ENCODE measurements at places on chromosomes 1 and 21.

- DNase-seq = no peak
Measured at GRCh38 chr21:42262831-42263231, 43.9 kb downstream of the ABCG1 start.

- DNase-seq = peak; percentile 46
Measured at GRCh38 chr1:19648689-19649088, 4.6 kb downstream of the NBL1 start.

- no peak for DNase-seq
Measured at GRCh38 chr21:42362700-42363099, 3.6 kb downstream of the TFF1 start.

- no peak for DNase-seq
Measured at GRCh38 chr21:37208741-37209225, 58.4 kb downstream of the VPS26C start.

- no peak for DNase-seq
Measured at GRCh38 chr1:205356440-205357139, at the start of gene KLHDC8A. Gene KLHDC8A (minus strand): TSS chr1:205356922. CDS start chr1:205343604, 13,318 bp downstream.

GRCh38 chr1:235644693-235645305, 4.8 kb downstream of the GNG4 start:
- DNase-seq = no peak

DNA sequence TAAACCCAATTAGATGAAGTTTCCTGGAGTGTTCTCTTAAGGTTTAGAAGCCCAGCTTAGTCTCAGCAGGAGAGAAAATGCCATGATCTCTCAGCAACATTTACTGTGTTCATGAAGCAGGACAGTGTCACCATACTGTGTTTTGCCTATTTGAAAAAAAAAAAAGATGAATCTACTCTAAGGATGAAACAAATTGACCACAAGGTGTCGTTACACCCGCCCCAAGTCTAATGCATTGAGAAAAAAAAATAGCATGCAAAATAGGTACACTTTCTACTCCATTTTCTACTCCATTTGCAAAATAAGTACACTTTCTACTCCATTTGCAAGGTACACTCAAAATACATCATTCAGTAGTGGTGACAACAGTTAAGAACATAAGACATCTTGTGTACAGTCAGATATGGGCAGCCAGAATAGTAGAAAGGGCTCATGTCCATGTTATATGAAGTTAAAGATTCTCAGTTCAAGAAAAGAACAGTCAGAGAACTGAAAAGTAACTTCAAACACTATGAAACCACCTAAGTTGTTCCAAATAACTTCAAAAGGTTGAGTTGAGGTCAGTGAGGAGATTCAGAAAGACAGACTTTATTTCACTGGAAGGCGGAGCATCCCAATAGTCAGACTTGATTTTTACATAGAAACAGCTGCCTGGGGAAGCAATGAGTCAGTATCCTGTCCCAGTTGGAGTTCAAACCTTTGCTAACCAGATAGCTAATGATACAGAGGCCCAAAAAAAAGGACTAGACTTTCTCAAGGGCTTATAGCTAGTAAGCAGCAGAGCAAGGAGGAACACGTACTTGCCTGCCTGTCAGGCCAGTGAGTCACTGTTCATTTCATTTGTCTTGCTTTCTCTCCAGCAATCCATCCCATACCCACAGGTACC, 13.3 kb downstream of the PLPPR5 start:
- DNase-seq = peak; percentile 63

GRCh38 chr1:240245629-240246020, 153.9 kb downstream of the FMN2 start:
- DNase-seq = peak; percentile 54

- no peak for DNase-seq
Measured at GRCh38 chr1:54323324-54323739, 82.9 kb downstream of the SSBP3 start.

DNA sequence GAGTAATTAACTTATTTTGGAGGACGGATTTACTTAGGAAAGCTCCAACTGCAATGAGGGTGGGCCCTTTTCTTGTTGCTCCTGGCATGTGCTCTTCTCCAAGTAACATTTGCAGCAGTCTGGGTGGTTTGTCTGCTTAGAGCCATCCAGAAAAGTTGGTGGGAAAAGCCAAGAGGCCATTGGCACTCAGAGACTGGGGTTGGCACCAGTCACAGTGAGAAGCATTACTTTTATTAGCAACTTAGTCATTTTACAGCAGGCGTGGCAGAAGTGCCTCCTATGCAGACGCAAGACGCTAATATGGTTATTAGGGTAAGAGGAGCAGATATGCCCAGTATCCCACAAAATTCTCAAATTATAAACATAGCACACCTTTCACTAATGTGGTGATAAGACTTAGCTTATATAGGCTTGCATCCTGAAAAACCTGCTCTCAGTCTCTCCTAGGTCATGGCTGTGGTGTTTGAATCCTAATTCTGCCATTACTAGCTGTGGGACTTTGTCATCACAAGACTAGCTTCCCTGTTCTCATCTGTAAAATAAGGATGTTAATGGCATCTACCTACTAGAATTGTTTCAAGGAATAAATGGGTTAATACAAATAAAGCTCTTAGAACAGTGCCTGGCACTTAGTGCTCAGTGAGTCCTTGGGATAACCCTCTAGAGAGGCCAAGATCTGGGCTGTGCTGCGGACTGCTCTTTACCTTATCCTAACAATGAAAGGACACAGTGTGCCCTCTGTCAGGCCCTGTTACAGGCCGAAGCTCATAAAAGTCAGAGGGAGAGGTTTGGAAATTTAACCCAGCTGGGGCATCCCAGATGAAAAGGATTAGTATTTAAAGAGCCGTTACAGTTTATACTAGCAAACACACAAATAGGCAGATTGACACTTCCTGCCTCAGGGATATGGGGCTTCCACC, 154.6 kb downstream of the ROR1 start:
- DNase-seq = no peak

- no peak for DNase-seq
Measured at GRCh38 chr1:18955131-18955440, 1.4 kb downstream of the IFFO2 start.

GRCh38 chr21:36654796-36655325, 44.1 kb upstream of the SIM2 start:
- no peak for DNase-seq

- DNase-seq = no peak
Measured at GRCh38 chr1:36163426-36163825, 7.5 kb downstream of the MAP7D1 start.

- no peak for DNase-seq
Measured at GRCh38 chr1:236685205-236685916, 938 bp upstream of the ACTN2 start.

GRCh38 chr1:43947061-43947873, 517 bp downstream of the IPO13 start:
- DNase-seq = no peak

- peak; percentile 70 for DNase-seq
Measured at GRCh38 chr1:85200463-85201339, at the start of gene SYDE2. Gene SYDE2 (minus strand): TSS chr1:85201016. CDS start chr1:85200996, 20 bp downstream.

DNA sequence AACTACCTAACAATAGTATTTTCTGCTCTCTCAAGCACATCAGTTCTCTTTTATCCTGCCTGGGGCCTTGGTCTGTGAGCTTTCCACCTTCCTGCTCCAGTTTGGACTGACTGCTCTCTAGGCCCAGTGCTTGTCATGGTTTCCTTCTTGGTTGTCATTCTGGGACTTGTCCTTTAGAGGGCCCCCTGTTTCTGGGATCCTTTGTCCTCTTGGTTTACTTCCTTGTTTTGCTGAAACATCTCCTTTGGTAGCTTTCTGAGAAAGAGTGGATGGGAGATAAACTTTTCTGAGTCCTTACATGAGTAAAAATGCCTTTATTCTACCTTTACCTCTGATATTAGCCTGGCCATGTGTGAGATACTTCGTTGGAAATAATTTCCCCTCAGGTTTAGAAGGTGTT, 4.7 kb downstream of the SLC1A7 start:
- no peak for DNase-seq

DNA sequence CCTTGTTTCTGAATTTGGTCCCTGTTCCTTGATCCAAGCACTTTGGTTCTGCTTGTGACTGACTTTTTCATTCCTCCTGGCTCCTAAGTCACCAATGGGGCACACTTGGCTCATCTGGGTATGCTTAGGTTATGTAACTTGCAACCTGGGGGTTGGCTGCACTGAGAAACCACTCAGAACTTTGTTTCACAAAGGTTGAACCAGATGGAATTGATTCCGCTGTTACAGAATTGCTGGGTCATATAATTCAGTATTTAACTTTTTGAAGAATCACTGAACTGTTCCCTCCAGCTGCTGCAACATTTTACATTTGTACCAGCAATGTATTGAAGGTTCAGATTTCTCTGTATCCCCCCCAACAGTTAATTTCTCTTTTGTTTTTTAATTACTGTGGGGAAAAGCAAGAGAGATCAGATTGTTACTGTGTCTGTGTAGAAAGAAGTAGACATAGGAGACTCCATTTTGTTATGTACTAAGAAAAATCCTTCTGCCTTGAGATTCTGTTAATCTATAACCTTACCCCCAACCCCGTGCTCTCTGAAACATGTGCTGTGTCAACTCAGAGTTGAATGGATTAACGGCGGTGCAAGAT, 9.6 kb upstream of the NVL start:
- DNase-seq = no peak

GRCh38 chr21:36524477-36524876, 44.6 kb upstream of the CLDN14 start:
- no peak for DNase-seq

GRCh38 chr1:60162936-60163335, 89.4 kb upstream of the C1orf87 start:
- DNase-seq = no peak

- peak; percentile 98 for DNase-seq
Measured at GRCh38 chr1:17190010-17190995, 14.6 kb upstream of the PADI1 start.

GRCh38 chr1:245832771-245833527, 674.1 kb downstream of the SMYD3 start:
- DNase-seq = no peak

DNA sequence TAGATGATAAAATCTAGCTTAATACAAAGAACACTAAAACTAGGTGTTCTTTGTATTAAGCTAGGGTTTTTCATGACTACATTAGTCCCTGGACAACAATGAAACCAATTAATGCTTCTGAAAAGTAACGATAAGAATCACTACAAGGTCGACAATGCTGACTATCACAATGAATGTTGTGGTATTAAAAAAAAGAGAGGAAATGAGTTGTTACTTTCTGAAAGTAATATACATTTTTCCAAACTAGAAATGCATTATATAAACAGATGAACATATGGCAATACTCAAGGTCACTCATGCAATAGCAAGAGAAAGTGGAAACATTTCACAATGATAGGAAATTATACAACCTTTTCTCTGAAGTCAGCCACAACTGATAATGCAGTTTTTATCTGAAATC, 19.0 kb downstream of the DPH5 start:
- no peak for DNase-seq

DNA sequence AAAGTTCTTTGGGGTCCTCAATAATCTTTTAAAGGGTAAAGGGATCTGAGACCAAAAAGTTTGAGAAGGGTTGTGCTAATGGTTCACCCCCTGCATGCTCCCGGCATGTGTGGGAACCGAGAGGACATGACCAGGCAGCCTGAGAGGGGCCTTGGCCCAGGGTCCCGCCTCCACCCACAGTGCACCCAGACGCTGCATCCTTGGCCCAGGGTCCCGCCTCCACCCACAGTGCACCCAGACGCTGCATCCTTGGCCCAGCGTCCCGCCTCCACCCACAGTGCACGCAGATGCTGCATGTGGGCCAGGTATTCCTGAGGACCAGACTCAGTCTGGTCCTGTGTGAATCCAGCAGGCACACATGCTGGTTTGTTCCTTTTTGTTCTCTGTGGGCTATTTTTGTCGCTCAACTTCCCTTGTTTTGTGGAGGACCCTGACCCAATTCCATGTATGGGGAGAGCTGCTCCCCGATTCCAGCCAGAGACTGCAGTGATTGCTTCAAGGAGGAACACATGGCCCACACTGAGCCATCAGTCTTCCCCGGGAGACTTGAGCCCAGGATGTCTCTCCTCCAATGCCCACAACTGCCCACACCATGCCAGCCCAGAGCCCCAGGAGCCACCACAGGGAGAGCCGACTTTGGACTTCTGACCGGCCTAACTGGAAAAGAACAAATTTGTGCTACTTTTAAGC, 3.5 kb downstream of the NPHP4 start:
- no peak for DNase-seq

DNA sequence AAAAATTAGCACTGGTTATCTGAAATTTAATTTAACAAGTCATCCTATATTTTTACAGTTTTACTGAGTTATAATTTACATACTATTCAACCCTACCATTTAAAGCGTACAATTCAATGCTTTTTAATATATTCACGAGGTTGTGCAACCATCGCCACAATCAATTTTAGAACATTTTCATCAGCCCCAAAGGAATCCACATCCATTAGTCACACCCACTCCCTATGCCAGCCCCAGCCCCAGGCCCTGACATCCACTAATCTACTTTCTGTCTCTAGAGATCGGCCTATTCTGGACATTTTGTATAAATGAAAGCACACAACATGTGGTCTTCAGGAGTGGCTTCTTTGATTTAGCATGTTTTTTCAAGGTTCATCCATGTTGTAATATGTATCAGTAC, 134.7 kb downstream of the PSMG1 start:
- DNase-seq = peak; percentile 25

DNA sequence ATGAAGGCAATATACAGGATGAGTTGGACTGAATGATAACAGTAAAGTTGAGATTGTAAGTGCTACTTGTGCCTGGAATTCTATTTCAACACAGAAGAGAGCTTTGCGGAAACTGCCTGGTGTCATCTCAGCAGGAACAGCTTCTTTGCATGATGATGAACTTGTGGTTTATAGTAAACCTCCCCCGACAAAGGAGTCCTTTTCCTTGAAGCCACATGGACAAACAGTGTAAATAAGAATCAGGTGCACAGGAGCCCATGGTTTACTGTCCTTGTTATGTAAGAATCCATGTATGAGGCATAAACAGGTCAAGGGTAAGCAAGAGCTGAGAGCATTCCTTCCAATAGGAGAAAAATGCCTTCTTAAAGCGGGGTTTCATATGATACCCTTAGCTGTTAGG, 66.2 kb downstream of the PCNX2 start:
- peak; percentile 10 for DNase-seq

DNA sequence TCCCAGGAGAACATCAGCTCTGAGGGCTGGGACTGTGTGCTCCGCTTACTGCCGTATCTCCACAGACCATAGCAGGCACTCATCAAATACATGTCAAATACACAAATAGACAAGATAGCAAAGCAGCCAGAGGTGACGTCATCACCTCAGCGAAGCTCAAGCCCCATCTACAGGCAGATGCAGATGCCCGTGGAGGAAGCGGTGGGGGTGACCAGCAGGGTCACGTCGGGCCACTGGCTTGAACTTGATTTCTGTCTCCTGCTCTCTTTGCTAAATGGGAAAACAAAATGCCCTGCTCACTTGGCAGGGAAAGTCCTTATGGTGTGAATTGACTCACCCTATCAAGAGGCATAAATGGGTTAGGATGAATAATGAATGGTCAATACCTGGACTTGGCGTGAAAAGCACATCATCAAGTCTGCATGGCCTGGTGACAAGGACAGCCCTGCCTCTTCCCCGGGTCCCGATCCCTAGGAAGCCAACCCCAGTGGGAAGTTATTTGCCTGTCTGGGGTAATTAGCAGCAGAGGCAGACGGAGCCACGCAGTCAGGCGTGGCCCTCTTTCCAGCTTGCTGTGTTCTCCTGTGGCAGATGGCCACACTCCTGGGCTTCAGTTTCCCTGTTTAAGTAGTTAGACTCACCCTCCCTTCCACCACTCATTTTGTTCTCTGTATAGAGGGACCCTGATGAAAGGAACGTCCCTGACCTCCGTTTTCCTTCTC, 536.0 kb downstream of the NPHP4 start:
- DNase-seq = no peak

GRCh38 chr1:26784023-26784871, 3.5 kb upstream of the PIGV start:
- peak; percentile 32 for DNase-seq

GRCh38 chr1:86477256-86477655, 8.5 kb downstream of the CLCA1 start:
- no peak for DNase-seq

All from AG10803 (cell line).